ENCODE measurements at places on chromosomes 1 and 21.

DNA sequence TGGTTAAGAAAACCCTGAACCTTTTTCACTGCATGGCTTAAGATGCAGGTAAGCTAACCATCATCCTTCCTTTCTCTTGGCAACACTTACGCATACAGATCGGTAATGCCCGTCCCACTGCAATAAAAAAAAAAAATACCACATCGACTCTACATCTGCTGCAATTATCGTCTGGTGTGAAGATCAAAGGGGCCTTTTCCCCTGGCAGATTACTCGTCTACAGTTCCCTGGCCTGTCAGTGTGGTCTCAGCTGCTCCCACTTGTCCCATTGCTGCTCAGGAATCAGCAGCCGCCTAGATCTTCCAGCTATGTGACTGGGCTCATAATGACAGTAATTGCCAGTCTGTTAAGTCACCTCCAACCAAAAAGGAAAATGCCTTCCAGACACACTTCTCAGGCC, 133.1 kb downstream of the SETD4 start:
- DNase-seq = no peak

DNA sequence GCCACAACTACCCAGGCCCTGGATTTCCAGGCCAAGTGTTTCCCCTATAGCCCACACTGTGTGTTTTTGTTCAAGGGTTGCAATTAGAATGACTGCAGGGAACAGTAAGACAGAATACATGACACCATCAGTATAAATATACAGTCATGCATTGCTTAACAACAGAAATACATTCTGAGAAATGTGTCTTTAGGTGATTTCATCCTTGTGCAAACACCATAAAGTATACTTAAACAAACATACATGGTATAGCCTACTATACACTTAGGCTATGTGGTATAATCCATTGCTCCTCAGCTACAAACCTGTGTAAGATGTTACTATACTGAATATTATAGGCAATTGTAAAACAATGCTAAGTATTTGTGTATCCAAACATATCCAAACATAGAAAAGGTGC, 7.5 kb upstream of the SLC44A5 start:
- DNase-seq = no peak

DNA sequence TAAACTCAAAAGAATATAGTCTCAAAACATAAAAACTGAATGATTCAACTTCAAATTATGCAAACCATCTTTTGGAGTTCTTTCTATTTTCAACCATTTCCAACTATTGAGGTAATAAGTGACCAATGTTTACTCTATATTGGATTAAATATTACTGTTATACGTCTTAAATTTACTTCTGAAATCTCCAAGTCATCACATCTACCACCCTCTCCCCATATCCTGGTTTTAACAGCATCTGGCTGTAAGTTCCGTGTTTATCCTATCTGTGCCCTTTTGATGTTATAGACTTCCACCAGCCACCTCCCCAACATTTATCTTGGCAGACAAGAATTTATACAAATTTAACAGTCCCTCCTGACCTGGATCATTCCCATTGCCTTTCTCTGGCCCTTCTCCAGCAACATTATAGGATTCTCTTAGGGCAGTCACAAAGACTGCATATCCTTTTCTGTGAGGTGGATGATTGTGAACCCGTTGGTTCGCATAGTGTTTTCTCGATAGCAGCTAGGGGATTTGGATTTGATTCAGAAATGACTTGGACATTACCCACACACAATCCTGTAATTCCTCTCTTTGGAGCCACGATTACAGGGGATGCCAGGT, 313.4 kb upstream of the FMN2 start:
- no peak for DNase-seq

DNA sequence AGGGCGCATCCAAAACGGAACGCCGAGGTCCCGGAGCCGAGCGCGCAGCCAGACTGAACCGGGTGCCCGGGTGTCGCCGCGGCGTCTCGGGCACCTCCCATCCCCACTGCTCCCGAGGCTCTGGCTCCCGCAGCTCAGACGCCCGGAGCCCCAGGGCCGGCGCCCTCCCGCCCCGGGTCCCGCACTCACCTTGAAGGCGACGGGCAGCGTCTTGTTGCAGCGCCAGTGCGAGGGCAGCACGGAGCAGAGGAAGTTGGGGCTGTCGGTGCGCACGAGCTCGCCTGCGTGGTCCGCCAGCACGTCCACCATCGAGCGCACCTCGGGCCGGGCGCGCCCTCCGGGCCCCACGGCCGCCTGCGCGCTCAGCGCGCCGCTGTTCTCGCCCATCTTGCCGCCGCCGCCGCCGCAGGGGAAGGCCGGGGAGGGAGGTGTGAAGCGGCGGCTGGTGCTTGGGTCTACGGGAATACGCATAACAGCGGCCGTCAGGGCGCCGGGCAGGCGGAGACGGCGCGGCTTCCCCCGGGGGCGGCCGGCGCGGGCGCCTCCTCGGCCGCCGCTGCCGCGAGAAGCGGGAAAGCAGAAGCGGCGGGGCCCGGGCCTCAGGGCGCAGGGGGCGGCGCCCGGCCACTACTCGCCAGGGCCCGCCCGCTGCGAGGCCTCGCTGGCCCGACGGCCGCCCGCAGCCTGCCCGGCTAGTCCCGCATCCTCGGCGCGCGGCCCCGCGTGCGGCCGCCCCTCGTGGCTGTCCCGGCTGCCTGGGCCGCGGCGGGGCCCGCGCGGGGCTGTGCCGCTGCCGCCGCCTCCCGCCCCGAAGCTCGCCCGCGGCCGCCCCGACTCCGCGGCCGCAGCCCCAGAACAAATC, 447 bp downstream of the RUNX3 start:
- peak; percentile 49 for DNase-seq

GRCh38 chr21:44709426-44710293, 1.7 kb downstream of the TSPEAR start:
- DNase-seq = no peak

DNA sequence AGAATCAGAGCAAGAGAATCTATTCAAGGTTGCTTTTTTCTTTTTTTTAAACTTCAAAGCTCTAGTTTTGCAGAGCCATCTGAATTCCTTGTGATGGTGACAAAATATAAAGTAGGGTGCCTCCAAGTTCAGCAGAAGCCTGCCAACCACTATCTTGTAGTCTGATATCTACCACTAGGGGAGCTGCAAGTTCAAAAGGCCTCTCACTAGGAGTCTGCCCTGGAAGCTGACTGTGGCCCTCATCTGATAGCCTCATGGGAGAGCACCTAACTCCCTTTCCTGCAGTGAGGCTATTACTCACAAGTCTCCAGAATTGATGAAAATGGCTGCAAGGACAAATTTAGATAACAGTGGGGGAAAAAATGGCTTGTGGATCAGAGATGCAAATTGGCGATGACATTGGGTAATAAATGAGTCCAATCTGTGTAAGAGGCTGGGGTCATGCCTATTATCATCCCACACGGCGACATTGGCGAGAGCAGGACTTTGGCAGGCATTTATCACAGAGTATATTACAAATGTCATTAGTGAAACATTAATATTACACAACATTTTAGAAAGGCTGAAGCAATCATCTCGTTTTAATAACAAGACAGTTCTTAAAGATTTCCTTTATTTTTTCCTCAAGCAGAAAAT, 10.7 kb upstream of the ZP4 start:
- no peak for DNase-seq

DNA sequence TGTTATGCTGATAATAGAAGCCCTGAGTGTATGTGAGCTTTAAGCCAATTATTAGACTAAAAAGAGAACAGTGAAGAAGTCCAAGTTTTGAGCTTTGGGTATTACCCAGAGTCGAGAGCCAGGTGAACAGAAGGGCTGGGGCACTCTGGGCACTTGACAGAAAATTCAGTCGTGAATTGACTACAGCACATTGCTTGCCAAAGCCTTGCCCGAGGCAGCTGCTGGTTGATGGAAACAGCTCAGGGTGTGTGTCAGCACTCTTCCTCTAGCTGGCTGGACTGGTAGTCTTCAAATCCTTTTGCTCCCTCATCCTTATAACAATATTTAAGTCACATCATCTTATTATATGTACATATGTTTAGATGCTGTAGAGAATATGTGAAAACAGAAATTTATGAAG, 21.3 kb downstream of the PDE4B start:
- DNase-seq = no peak

DNA sequence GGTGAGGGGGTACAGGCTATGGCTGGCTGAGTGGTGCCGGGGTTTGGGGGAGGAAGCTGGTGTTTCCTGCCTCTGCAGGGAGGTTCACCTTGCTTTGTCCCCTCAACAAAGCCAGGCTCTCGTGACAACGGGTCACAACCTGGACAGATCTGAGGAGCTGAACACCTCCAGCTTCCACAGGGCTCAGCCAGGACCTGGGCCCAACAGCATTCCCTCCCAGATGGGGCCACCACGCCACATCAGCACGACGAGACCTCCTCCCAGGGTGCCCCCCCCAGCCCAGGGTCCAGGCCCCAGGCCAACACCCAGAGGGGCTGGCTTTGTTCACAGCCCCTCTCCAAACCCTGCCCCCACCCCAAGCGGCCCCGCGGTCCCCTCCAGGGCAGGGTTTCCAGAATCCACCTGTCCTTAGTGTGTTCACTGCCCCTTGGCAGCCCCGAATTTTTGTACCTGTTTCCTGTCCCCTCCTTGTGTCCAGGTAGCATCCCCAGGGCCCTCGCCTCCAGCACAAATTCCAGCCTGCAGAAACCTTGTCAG, 34.7 kb downstream of the UBE2G2 start:
- DNase-seq = no peak

GRCh38 chr21:39885119-39885848, 18.0 kb downstream of the PCP4 start:
- no peak for DNase-seq

GRCh38 chr1:38093569-38094520, 47.3 kb upstream of the POU3F1 start:
- no peak for DNase-seq

- no peak for DNase-seq
Measured at GRCh38 chr1:203722909-203723308, 42.1 kb upstream of the LAX1 start.

DNA sequence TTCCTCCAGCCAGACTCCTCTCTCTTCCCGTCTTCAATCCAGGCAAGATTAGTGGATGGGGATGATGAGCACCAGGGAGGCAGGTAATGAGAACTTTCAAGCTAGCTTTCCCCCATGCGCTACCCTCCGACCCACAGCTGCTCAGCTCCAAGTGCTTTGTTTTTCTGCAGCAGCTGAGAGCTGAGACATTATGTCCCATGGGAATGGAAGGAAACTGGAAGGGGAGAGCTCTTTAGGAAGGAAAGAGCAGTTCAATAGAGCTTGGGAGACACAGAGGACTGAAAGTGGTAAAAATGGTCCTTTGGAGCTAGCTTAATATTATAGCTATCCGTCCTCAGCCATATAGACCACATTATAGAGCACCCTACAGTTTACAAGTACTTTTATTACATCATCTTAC, 39.8 kb downstream of the RAB3B start:
- no peak for DNase-seq

- no peak for DNase-seq
Measured at GRCh38 chr1:7616076-7616832, 154.8 kb upstream of the VAMP3 start.

DNA sequence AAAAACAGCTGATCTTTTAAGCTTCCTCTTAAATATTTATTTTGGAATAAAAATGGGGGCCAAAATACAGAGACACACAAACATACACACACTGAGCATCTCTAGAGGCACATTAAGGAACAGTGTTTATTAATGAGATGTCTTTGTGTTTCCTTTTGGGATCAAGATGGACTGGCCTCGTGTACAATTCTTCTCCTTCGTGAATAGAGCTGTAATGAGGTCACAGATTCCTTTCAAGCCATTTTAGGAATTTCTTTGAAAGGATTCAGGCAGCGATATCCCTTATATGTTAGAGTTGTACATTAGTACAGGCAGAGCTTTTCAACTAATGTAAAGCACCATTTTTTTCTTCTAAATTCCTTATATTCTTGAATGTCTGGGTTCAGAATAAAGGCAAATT, 295.7 kb downstream of the CHRM3 start:
- DNase-seq = no peak

GRCh38 chr1:161478985-161479384, 26.3 kb upstream of the FCGR2A start:
- no peak for DNase-seq

- DNase-seq = no peak
Measured at GRCh38 chr1:96715482-96715881, 6.1 kb upstream of the PTBP2 start.

DNA sequence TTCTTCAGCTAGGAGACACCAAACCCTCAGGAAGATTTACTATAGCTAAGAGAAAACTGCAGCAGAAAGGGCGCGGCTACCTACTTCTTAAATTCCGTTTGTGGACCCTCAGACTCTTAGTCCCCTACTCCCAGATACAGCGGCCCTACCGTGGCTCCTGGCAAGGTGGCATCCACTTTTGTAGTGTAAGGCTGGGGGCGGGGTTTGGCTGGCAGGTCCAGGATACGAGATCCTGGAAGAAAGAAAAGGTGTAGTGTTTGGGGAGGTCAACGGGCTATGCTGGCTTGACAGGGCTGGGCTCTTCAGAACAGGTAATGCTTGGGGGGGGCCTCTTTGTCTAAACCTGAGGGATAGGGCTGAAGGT, 280 bp downstream of the CREB3L4 start:
- no peak for DNase-seq

GRCh38 chr1:92461364-92462097, 25.2 kb downstream of the GFI1 start:
- DNase-seq = no peak

DNA sequence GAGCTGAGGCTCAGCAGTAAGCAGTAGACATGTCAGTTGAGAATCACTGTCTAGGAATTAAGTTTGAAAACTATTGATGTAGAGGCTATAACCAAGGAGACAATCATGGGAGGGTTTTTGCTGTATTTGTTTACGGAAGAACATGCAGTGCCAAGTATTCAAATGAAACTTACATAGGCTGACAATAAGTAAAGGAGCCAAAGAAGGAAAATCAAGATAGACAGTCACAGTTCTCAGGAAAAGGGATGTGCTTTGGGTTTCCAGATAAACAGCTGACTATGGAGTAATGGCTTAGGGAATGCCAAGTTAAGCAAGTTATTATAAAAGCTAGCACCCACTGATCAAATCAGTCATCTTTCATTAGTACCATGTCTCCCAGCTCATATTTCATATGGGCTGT, 21.5 kb downstream of the GNG12 start:
- no peak for DNase-seq

GRCh38 chr1:59058665-59059439, 238.0 kb upstream of the FGGY start:
- DNase-seq = no peak

DNA sequence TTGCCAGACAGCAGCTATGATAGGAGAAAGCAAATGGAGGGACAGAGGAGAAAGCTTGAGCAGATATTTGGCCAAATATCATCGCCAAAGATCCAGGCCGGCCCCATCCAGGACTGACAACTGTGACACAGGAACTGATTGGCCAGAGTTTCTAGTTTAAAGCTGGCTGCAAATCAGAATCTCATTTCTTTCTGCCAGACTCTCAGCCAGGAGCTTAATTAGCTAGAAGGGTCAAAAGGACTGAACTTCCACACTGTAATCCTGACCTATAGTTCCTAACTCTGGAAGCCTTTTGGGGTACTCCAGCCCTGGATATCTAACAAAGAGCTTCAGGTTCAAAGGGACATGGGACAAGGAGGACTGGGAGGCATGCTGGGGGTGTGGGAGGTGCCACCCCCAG, 106.7 kb upstream of the GNG12 start:
- no peak for DNase-seq

GRCh38 chr1:43302201-43302600, 1.4 kb downstream of the TIE1 start:
- no peak for DNase-seq
